ENCODE measurements at places on chromosomes 5 and 9. TPM values are rescaled to one million over a fixed set of nuclear protein-coding genes. Genes with fewer than 3 reads are reported as not detected.

SLC6A3 gene
- 0.09 TPM for total RNA-seq

HMGCS1 gene
- total RNA-seq, result 50.4 TPM

PKD2L2 gene
- not detected for total RNA-seq

UGT3A2 gene
- total RNA-seq, result not detected

CEP72 gene
- 7.6 TPM for total RNA-seq

GABRA1 gene
- total RNA-seq, result not detected
